ENCODE measurements at places on chromosomes 5 and 9.
A peak's percentile ranks its signal among the peaks of the same experiment; 100 is the strongest.

GRCh38 chr5:159041444-159042198, 58.1 kb downstream of the EBF1 start:
- no peak for DNase-seq

DNA sequence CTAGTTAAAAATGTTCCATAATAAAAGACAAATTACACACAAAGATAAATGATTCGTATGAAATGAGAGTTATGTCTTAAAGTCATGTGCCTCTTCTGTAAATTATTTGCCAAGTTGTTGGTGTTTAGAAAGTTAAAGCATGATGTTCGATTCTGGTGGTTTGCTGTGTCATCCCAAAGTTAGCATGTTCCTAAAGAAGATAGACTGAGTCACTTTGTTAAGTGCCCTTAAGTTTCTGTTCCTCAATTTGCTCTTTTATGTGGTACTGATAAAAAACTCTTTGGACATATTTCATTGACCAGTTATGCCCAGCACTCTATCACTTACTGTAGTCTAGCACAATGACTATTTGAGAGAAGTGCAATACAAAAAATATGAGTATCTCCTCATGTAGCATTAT, 366.9 kb upstream of the ZNF608 start:
- DNase-seq: no peak

DNA sequence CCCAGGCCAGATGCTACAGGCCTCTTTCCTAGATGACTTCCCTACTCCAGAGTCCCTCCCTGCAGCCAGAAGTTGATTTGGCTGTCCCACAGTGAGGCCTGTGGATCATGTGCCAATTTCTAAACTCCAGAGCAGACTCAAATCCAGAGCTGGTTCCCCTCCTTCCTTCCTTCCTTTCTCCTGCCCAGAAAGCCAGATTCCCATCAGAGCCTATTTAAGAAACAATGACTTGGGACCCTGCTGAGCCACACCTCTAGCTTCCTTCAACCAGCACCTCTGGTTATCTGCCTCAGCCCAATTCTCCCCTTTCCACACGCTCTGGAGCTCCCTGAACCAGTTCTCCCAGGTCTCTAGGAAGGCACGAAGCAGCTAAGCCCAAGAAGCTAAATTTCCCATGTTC, 7.2 kb downstream of the FAM219A start:
- DNase-seq: no peak

DNA sequence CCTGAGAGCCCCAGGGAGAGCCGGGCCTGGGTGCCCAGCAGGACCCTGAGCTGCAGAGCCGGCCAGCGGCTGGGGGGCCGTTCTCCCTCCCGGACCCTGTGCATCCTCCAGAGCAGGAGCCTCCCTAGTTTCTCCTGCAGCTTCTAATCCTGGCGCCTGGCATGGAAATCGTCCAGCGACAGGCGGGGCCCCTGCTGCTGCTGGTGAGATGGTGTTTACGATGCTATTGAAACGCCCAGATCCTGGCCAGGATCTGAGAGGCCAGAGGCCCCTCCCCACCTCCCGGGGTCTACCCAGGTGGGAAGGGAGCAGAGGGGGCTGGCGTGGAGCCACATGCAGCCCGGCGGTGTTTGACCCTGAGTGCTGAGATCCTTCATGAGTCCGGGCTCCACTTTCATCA, 38.2 kb upstream of the CEP72 start:
- no peak for DNase-seq

DNA sequence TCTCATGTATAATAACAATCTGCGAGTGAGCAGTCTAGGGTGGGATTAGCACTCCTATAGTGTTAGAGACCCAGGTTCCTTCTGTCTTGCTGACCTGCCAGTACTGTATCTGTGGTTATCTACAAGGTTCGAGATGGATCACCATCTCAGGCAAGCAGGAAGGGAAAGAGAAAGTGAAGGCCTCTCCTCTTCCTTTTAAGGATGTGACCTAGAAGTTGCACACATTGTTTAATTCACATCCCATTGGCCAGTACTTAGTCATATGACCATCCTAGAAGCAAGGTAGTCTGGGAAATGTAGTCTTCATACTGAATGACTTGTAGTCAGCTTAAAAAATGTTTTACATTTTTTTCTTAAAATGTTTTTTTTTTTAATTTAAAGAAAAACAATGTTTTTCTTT, 168.6 kb downstream of the CARTPT start:
- peak; percentile 27 for DNase-seq

DNA sequence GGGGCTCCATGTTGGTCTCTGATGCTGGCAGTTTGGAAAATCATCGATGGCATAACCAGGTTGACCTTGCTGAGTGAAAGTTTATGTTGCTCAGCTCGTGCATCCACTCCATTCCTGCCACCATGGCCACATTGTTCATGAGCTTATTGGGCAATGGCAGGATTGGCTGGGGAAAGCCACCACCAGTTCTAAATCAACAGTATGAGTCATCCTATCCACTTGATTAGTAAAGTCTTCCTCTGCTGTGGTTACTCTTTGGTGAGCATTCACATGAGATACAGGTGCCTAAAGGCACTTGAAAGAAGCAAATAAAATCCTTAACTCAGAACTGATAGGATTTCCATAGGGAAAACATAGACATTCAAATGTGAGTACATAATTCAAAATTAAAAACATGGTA, 131.8 kb upstream of the FBN2 start:
- no peak for DNase-seq

DNA sequence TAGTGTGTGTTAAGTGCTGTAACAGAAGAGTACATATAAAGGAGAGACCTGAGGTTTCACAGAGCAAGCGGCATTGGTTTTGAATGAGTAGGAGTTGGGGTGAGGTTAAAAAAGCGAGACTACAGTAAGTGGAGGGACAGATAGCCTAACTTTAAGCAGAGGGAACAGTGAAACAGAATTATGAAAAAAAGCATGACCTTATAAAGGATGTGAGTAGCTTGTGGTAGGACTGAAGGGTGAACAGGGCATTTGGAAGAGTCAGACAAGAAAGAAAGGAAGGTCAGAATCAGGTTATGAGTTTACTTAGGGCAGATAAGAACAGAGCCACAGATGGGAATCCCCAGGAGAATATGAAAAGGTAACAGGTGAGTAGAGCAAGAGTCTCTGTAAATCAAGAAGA, 22.5 kb downstream of the MSANTD3 start:
- no peak for DNase-seq

- no peak for DNase-seq
Measured at GRCh38 chr5:79602889-79603288, 9.4 kb upstream of the TENT2 start.

GRCh38 chr5:66959653-66960052, 236.9 kb downstream of the CD180 start:
- DNase-seq: no peak

GRCh38 chr5:154140381-154140780, 50.2 kb upstream of the GALNT10 start:
- no peak for DNase-seq

DNA sequence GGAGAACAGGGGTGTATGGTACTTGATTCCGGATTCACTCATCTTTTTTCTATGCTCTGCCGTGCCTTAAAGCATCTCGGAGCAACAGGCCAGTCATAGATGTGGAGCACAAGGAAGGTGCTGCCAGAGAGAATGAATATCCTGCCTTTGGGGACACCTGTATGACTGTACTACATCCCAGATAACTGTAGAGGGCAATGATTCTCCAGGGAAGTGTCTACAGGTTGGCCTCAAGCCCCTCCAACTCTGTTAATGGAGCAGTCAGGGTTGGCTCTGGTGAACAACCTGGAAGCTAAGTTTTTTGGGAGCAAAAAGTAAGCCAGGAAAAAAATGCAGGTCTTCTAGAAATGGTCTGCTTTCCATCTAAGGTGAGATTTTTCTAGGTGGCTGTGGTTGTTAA, 71.0 kb downstream of the NREP start:
- DNase-seq: no peak

GRCh38 chr9:109963079-109963478, 183.1 kb downstream of the PALM2AKAP2 start:
- no peak for DNase-seq

GRCh38 chr5:115456056-115456455, 88.5 kb downstream of the FEM1C start:
- DNase-seq: no peak

DNA sequence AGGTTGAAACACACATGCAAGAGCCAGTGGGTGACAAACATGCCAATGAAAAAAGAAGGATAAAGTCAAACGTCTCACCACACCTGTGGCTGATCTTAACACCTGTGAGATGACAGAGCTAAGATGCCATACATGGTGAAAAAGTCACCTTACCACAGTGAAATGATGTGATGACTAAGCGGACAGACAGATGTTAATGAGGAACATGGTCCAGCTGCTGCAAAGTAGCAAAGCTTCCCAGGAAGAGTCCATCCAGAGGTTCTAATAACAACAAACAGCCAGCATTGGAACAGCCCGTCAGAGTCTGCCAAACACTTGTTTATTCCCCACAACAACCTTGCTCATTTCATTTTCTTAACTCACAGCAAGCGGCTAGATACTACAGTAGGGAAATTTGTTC, 1.9 kb downstream of the KIAA1191 start:
- DNase-seq: no peak

DNA sequence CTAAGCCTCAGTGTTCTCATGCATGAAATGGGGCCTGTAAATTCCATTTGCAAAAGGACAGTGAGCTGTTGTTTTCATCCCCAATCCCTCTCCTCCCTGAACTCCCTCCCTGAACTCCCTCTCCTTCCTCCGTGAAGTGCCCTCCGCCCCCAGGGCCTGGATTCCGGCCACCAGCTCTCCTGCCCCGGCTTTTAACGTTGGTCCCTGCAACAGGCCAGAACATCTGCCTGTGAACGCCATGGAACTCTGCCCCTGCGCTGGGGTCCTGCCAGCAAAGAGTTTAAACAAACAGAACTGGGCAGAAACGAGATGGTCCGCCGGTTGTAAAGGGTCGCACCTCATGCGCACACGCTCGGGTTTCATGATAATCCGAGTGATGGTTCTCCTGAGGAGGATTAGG, 62.4 kb downstream of the SMIM23 start:
- no peak for DNase-seq

GRCh38 chr5:14545308-14545707, 36.3 kb upstream of the OTULINL start:
- no peak for DNase-seq

DNA sequence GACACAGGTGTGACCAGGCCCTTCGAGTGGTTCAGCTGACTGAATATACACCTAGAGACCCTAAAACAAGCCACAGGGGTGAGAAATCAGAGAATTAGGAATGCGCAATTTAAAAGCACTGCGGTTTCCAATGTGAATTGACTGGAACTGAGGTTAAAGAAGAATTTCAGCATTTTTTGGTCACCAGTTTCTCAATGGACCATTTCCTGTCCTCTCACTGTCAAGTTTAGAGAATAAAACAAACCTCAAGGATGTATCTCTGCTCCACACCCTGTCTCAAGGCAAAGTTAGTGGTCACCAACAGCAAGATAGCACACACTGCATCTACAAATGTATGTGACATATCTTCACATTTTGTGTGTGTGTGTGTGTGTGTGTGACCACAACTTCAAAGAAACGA, 143.8 kb upstream of the MAP3K1 start:
- DNase-seq: no peak

- DNase-seq: no peak
Measured at GRCh38 chr9:133842721-133843227, 104.6 kb upstream of the SARDH start.

- DNase-seq: no peak
Measured at GRCh38 chr9:18890372-18890771, 142.6 kb downstream of the SAXO1 start.

DNA sequence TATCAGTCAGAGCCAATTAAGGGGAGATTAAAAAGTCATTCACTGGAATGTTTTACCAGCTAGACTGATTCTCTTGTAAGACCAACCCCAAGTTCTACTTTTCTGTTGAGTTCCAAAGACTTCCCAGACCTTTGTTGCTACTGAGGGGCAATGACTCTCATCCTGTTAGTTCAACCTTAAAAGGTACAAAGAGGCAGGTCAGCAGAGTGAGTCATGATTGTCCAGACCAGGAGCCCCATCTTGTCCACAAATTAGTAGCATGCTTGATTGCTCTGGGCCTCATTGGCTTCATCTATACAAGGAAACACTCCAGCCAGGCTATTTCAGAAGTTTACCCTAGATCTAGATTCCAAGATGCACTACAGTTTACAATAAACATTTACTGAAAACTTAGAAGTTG, 79.9 kb upstream of the IL7R start:
- DNase-seq: no peak

GRCh38 chr5:76403766-76404222, 709 bp downstream of the IQGAP2 start:
- no peak for DNase-seq

DNA sequence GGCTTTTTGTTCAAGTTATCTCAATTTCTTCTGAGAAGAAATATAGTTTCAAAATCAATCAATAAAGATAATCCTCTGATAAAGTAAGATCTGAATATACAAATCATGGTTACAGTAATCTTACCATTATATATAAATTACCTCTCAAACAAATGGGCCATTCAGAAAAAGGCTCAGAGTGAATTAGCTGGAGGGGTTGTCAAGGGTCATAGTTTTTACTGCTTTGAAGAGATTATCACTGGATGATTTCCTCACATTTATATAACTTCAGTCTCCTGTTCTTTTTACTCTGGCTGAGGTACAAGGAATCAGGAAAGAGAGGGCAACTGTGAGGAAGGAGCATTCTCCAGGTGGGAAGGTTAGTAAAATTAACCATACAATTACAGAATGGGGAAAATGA, 148.6 kb upstream of the ELL2 start:
- no peak for DNase-seq

DNA sequence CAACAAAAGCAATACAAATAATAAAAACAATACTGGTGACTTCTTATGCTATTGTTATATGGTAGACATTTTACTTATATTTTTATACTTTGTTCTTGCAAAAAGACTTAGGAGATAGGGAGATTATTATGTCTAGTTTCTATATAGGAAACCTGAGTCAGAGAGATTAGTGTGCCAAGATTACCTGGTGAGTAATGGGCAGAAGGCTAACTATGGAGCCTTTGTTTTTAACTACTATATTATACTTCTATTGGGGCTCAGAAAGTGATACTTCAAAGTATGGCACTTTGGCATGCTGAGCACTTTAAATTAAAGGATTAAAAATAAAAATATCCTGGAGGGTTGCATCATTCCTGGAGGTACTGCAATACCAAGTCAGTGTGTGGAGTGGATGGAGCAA, 117.5 kb upstream of the CLINT1 start:
- DNase-seq: no peak

GRCh38 chr5:131430794-131431193, 166.9 kb downstream of the CDC42SE2 start:
- DNase-seq: no peak

DNA sequence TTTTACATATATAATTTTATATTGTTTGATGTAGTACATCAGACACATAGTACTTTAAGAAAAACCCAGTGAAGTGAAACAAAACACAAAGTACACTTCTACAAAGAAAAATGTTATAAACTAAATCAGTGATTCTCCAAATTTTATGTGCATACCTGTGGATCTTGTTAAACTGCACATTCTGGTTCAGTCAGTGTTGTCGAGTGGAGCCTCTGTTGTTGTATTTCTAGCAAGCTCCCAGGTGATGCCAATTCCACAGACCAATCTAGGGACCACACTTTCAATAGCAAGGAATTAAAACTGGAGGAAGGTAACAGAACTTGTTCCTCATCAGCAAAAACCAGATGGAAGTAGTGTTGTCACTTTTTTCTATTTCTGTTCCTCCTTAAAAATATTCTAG, 183.8 kb upstream of the CD180 start:
- no peak for DNase-seq

- no peak for DNase-seq
Measured at GRCh38 chr5:122462486-122462885, 150.4 kb downstream of the SNCAIP start.

- no peak for DNase-seq
Measured at GRCh38 chr5:135379046-135379654, 19.9 kb downstream of the MACROH2A1 start.

Measured in BJ (cell line).